ENCODE measurements at places on chromosomes 6 and 20.

DNA sequence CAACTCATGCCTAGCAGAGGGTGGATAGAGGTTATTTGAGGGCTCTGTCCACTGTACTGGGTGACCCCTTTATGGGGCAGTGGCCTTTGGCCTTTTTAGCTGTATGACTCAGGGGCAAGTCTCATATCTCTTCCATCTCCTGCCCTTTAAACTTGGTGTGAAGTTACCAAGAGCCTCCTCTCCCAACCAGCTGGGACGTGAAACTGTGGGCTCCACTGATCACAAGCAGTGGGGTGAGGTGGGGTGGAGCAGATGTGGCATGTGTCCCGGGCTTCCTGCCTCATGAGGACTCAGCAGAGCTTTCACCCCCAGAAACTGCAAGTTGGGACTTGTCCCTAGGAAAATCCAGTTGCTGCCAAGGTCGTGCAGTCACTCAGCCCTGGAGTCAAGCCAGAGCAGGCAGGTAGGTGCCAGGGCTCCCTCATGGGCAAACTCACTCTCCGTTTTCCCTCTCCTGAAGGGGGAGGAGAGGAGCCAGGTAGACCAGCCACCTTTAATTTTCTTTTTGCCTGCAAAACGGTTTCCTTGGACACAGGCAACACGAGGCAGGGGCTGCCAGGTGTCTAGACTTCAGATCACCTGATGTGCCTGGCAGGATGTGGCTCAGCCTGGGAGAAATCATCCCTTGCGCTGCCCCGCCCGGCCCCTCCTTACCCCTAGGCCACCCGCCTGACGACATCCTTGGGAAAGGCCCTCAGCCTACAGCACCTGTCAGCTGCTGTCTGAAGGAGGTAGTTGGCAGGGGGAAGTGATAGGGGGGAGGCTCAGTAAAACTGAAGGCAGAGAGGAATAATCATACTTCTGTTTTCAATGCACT, 4.0 kb downstream of the CDKN1A start:
- DNase-seq: peak; percentile 79

DNA sequence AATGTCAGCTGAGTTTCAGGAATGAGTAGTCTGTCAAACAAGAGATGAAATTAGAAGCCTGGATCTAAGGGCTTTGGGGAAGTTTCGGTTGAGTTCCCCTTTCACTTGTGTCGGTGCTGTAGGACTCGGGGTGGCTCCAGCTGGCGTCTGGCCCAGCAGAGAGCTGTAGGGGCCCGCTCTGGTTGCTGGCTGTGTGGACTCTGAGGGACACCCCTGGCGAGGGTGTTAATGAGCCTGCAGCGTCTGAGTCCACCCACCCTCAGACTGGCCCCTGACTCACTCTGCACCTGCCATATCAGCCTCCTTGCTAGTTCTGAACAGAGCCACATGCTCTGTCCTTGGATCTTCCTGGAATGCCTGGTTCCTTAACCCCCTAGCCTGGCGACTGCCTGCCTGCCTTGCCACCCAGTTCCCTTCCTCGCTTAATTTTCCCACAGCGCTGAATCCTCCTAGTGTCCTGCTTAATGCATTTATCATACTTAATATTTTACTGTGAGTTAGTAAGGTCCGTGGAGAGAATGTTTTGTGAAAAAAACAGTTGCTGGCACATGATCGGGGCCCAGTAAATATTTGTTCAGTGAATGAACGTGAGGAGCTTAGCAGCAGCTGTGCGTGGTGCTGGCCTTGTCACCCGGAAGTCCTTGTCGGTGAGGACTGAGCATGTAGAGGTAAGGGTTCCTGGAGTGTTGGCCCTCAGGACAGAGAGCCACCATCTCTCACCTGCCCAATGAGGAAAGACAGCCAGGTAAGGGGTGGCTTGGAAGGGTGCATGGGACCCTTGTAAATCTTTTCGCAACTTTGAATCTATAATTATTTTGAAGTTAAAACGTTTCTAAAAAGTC, 1.6 kb downstream of the DNAJC5 start:
- DNase-seq: peak; percentile 50

DNA sequence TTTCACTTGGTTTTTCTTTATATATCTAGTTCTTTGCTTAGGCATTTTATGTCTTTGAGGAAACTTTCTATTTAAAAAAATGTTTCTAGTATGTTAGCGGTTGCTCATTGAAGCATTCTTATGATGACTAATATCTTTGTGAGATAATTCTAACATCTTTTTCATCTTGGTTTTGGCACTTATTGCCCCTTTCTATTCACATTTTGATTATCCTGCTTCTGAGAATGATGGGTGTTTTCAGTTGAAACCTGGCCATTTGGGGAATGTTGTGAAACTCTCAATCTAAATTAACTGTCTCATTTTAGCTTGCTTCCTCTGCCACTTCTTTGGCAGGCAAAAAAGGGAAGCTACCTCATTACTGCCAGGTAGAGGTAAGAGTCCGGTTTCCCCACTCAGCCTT, 683.1 kb downstream of the DOK5 start:
- no peak for DNase-seq

- peak; percentile 58 for DNase-seq
Observed at GRCh38 chr6:5302995-5303622, 41.8 kb downstream of the FARS2 start.

GRCh38 chr20:4813076-4813862, 91.6 kb downstream of the PRND start:
- peak; percentile 70 for DNase-seq

DNA sequence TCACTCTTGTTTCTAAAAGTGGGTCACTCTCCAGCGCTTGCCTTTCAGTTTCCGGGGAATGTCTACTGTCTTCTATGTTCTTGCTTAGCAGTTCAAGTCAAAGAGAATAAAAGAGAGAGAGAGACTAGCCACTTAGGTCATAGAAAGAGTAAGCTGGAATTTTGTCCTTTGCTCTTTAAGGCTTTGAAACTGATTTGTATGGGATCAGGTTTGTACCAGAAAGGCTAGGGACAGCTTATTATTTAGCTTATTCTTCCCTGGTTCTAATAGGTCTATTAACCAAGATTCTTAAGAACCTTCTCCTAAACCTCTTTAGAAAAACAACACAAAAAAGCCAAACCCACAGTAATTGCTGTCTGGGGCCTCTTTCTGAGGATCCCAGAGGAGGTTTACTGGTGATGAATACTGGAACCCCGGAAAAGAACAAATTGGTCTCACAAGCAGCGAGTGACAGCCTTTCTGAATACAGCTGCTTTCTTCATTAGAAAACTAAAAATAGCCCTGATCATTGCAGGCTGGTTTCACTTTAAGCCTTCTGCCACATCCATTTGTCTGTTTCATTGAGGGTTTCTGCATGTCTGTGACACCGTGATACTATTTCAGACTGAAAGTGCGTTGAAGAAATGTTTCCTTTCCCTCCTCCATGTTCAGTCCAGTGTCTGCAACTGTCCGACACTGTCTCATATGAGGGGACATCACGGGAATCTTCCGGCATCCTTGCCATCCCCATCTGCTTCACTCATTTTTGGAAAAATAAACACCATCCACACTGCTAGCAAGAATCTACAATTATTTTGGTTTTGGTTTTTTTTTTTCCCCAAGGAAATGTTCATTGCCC, 75.1 kb upstream of the ATXN1 start:
- no peak for DNase-seq

DNA sequence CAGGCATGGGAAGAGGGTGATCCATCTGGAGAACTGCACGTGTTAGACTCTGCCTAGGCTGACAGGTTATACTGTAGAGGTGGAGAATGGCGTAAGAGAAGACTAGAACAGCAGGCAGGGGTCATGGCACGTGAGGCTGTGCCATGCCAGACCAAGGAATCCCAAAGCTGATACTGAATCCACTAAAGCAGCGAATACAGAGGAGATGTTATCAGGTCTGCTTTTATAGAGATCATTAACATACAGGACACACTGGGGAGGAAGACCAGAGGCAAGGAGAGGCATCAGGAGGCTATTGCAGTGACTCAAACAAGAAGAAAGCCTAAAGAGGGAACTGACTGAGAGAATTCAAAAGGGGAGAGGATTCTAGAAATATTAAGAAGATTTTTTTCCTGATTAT, 12.9 kb downstream of the PHACTR1 start:
- DNase-seq: no peak

GRCh38 chr6:82086944-82087343, 160.6 kb downstream of the IBTK start:
- no peak for DNase-seq

DNA sequence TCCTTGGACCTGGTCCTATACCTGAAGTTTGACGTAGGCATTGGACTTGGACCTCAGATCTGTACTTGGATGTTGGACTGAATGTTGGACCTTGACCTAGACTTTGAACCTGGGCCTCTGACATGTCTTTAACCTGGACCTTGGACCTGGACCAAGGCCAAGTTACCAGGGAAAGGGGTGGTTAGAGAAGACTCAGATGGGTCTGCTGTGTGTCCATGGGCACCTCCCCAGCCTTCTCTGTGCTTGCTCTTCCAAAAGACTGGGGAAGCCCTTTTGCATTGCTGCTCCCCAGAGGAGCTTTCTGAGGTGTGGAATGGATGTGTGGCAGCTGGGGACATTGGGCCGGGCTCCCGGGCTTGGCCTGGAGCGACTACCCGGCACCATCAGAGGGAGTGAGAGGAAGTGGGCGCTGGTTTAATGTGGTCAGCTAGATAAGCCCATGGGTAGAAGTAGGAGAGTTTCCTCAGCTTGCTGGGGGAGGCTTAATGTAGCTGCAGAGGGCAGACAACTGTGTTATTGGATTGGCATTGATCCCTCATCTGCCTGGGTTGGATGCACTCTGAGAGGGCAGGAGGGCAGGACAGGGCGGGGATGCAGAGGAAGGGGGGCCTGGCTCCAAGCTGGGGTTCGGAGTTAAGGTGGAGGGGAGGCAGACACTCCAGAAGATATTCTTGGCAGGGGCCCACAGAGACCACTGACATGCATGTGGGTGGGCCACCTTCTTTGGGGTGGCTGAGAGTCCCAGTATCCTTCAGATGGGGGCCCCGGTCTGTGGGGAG, 4.2 kb downstream of the SCRT2 start:
- no peak for DNase-seq

DNA sequence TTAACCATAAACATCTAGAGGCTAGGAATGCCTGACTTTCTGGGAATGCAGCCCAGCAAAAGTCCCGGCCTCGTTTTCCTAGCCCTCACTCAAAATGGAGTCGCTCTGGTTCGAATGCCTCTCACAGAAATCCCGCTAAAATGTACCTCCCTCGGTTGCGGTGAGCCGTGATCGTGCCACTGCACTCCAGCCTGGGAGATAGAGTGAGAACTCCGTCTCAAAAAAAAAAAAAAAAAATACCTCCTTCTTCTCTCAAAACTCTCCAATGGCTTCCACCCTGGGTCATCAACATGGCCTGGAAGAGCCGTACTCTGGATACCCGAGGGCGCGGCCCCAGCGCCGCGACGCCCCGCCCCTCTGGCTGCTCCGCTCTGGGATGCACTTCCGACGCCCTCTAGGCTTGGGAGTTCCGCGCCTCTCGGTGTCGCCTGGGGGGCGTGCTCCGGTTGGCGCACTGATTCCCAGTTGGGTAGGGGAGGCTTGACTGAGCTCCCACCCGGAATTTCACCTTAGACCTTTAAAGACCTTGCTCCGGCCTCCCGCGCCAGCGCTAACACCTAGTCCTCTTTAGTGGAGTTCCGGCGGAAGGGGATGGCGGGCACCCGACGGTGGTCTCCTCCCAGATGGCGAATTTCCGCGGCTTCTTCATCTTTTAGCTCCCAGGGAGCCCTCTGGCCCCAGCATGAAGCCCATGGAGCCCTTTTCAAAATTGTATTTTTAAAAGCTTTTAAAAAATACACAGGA, 12.3 kb downstream of the HMGN4 start:
- no peak for DNase-seq

GRCh38 chr6:54910431-54910884, 63.9 kb downstream of the FAM83B start:
- DNase-seq: no peak

GRCh38 chr6:27129095-27129815, 118.2 kb upstream of the PRSS16 start:
- no peak for DNase-seq

DNA sequence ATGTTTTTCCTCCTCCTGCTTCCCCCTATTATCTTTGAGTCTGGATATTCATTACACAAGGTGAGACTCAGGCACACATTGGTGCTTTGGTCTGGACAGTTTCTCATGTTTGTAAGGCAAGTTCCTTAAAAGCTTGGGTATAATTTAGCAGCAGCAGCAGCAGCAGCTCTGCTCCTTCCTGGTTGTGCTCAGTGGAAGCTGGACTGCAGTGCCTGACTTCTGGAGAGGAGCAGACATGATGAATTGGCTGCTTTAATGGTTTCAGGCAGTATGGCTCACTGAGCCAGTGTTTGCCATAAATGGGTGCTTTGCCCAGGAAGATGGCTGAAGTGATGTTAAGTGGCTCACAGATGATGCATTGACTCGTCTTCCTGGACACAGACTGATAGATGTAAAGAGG, 32.4 kb downstream of the SLC9A8 start:
- DNase-seq: no peak

GRCh38 chr6:24893342-24893850, 42.4 kb downstream of the RIPOR2 start:
- DNase-seq: no peak

- DNase-seq: no peak
Observed at GRCh38 chr20:805713-806112, 27.8 kb upstream of the FAM110A start.

DNA sequence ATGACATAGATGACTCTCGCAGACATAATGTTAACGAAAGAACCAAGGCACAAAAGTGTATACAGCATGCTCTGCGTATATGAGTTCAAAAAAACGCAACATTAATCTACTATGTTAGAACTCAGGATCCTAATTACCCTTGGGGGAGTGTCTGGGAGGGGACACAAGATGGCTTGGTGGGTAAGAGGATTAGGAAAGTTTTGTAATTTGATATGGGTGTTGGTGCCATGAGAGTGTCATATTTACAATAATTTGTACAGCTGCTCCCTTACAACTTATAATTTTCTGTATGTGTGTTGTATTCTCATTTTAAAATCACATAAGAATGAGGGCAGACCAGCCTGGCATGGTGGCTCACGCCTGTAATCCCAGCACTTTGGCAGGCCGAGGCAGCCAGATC, 38.6 kb downstream of the TFEB start:
- DNase-seq: no peak

DNA sequence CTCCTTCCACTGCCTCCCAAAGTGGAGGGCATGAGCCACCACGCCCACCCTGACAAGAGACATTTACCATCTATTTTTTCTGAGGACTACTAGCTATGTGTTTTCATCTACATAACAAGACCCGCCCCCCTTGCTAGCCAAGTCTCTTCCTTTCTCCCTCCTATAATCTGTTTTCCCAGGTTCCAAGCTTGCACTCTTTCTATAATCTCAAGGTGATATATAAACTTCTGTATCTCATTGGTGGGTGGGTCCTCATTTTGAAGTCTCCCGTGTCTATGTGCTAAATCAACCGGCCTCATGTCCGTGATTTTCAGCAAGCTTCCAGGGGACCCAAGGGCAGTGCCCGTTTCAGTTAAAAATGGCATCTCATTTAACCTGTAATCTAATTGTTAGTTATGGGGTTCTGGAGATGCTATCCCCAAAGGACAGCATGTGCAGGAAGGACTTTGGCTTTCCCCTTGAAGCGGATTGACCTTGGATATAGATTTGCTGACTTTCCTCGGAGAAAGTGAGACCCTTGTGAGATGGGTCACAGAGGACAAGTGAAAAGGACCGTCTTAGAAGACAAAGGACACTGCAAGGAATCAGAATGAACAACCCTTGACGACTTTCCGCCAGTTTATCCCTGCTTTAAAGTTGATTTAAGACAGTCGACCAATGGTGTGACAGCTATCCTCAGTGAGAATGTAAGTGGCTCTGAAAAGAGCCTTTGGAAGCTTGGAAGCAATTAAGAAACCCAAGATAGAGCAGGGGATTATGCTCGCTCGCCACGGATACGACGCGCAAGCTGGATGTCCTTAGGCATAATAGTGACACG, 22.4 kb downstream of the OR2B2 start:
- DNase-seq: no peak
